Esophagus mucosa (tissue), 1 donor: ENCODE measurements at places on chromosomes 5 and 9. TPM values are rescaled to one million over a fixed set of nuclear protein-coding genes. Genes with fewer than 3 reads are reported as not detected.

DNA sequence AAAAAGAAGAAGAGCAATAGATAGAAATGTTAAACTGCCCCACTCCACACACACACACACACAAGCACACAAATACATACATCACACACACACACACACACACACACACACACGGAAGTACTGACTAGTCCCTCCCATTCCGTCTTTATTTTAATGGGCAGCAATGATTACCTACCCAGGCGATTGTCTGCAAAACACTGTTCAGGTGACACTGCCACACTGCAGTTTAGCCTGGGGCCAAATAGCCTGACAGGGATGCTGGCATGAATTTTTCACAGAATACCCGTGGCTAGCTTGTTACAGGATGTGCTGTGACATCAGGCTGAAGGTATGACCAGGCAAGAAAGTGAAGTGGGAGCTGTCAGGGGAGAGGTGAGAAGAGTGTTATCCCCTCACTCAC, 86.9 kb downstream of the FRMD3 start:
- ATAC-seq, result no peak

Gene NEUROG1
- not detected for total RNA-seq

- ATAC-seq, result no peak
These were observed 58.4 kb downstream of the TEX10 start for GRCh38 chr9:100294341-100294740.

- no peak for ATAC-seq
These were observed 89.1 kb downstream of the ZNF354C start for GRCh38 chr5:179149278-179149677.

DNA sequence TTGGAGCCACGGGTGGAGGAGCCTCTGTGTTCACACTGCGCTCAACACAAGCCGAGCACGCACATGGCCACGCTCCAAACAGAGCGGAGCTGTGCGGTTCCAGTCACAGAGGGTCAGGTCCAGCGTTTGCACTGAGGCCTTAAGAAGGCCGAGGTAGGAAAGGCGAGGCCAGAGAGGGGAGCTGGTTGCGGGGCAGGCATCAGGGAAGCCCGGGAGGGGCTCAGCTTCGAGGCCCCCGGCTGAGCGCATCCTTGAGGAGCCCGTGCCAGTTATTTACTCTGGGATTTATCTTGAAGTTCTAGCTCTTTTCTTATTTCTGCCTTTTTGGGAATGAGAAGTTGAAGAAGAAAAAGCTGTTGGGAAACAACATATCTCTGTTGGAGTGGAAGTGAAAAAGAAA, 140.8 kb downstream of the IRX1 start:
- ATAC-seq, result no peak

DNA sequence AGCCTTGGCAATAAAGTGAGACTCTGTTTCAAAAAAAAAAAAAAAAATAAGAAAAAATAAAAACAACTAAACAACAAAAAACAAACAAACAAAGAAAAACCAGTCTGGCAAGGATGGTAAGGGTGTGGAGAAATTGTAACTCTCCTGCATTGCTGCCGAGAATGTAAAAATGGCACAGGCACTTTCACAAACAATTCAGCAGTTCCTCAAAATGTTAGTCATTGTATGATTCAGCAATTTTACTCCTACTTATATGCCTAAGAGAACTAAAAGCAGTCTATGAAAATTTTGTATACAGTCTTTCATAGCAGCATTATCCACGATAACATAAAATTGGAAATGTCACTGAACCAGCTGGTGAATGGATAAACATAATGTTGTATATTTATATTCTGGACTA, 280.4 kb downstream of the CDH9 start:
- ATAC-seq, result no peak

Gene CNTRL
- 7.2 TPM for total RNA-seq

Gene PCDHA13
- total RNA-seq, result not detected

- ATAC-seq, result no peak
These were observed 293.5 kb downstream of the ASTN2 start for GRCh38 chr9:117121316-117121715.

- no peak for ATAC-seq
These were observed 3.6 kb upstream of the CCNJL start for GRCh38 chr5:160315968-160316367.

Gene LEAP2
- 0.68 TPM for total RNA-seq

- ATAC-seq, result no peak
These were observed 15.1 kb upstream of the CSNK1G3 start for GRCh38 chr5:123496892-123497291.

Gene CLIC3
- 154 TPM for total RNA-seq

DNA sequence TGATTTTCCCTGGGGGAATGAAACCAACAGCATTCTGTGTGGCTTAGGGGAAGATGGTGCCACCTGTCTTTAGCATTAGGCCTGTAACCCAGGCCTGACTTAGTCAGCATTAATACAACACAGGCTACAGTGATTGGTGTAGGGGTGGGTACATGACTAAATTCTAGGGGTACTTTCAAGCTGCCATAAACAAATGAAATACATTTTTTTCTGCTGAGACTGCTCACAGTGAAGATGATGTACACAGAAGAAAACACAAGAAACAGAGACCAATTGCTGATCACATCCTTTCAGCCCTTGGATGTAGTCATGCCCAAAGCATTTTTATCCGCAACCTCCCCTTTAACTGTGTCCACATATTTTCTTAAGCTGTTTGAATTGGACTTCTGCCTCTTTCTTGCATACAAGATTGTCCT, 527.2 kb downstream of the KCTD16 start:
- no peak for ATAC-seq

DNA sequence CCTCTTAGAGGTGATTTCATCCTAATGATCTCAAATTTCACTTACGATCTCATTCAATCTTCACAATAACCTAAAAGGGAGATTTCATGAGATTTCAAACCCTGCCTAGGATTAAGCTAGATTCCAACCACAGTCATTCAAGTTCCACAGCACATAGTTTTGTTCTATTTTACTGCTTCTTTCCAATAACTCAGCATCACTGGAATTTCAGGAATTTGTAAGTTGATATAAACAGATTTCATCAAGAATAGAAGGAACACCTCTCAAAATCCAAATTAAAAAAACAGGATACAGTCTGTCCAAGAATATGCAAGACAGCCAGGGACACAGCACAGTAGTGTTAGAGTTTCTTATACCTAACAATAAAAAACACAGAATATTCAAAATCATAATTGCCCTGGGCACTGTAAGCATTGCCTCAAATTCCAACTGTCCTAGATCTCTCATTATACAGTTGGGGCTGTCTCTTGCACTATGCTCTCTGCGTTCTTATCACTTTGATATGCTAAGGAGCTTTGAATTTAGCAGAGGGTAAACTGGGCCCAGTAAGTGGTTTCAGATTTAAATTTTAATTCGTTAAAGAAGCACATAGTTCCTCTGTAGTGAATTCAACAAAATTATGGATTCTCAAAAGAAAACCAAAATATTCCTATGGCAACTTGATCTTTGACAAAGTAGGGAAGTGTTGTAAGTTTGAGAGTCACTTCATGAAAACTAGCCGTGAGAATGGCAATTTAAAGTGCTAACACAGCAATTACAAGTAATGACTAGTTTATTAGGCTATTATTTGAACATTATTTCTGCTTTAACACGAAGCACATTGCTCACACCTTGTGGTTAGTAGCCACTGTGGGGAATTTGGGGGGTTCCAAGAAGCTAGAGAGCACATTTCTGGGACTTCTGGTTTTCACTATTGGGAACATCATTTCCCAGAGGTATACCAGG, 478.6 kb upstream of the C9orf72 start:
- ATAC-seq, result no peak

DNA sequence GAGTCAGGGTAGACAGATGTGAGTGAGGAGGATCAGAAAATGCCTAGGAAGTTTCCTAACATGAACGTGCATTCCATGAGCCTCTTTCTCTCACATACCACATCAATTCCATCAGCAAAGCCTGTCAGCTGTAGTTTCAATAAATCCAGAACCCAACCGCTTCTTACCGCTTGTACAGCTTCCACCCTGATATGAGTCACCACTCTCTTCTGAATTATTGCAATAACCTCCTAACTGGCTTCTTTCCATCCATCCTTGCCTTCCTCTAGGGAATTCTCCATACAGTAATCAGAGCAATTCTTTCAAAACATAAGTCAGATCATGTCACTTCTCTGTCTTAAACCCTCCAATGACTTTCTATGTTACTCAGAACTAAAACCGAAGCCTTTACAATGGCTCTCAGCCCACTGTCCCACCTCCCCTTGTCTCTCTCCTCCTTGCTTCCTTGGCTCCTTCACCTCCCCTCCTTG, 8.1 kb upstream of the RAD23B start:
- ATAC-seq, result peak; percentile 94

Gene SLC36A2
- total RNA-seq, result not detected

DNA sequence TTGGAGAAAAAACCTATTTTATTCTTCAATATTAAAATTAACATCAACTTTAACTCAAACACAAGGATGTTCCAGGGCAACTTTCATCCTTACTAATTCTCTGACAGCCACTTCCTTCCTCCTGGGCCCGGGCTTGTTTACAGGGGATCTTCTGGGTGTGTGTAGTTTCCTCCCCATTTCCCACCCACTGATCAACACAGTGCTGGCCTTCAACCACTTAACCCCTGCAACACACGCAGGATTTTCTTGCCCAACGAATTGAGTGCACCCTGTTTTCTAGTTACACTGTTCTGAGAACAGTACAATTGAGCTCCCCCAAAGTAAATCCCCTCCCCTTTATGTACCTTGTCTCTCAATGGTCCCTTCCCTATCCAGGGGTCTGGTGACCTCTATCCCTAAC, 83.1 kb upstream of the RANBP3L start:
- ATAC-seq, result no peak
